ENCODE measurements at places on chromosomes 2 and 18. TPM values are rescaled to one million over a fixed set of nuclear protein-coding genes. Genes with fewer than 3 reads are reported as not detected.
A peak's percentile ranks its signal among the peaks of the same experiment; 100 is the strongest.

GRCh38 chr18:77374446-77374805 lies 124.8 kb downstream of the GALR1 start:
- no peak for DNase-seq

DNA sequence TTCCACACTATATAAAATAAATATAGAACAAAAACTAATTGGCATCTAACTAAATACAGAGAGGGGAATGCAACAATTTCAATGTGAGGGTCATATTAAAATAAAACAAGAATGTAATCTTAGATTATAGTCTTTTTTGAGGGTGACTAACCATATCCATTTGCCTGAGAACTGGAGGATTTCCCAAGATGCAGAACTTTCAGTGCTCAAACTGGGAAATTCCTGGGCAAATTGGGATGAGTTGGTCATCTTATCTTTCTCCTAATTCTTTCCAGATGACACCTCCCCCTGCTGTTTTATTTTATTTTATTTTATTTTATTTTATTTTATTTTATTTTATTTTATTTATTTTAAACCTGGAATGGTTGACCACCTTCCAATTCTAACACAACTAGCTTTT lies 846.2 kb downstream of the SLC4A3 start:
- no peak for DNase-seq

GRCh38 chr2:119174216-119174992 lies 15.9 kb upstream of the C1QL2 start:
- peak; percentile 81 for DNase-seq

GRCh38 chr2:26189123-26189522 lies 16.2 kb downstream of the GAREM2 start:
- DNase-seq = no peak

GRCh38 chr2:173802518-173802917 lies 162.7 kb downstream of the SP3 start:
- DNase-seq = no peak

DNA sequence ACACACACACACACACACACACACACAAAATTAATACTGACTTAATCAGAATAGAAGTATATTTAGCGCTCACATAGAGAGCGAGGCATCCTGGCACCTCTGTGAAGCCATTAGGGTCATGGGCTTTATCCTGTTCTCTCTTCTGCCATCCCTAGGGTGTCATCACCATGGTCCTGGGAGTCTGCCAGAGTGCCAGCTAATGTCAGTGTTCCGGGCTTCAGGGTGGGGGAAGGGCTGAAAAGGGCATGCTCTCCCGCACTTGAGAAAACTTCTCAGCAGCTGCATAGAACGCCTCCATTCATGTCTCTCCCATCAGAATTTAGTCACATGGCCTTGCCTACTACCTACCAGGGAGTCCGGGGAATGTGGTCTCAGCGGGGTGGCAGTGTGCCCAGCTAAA lies 19.7 kb upstream of the DYNC2LI1 start:
- no peak for DNase-seq

FHOD3 gene
- 4.8 TPM for total RNA-seq

CHCHD5 gene
- 33.7 TPM for total RNA-seq
